LNCaP clone FGC (cell line): ENCODE measurements at places on chromosomes 4 and X.

GRCh38 chrX:16113978-16114565, 9.3 kb upstream of the GRPR start:
- no peak for DNase-seq

DNA sequence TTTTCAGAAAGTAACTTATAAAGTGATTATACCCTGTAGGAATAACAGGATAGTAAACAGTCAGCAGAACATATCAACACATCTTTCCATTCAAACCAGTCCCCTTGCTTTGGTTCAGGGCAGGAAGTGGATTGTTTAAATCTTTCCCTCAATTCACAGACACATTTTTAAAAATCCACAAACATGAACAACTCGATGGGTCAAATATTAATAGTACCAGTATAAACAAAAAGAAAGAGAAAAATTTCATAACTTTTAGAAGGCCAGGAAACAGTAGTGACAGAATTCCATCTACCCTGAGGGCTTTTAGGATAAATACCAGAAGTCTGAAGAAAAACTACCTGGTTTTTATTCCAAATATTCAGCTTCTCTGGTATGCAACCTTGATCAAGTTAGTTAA, 1072.8 kb upstream of the PABPC4L start:
- no peak for DNase-seq

GRCh38 chrX:154592505-154592904, 7.6 kb downstream of the CTAG1A start:
- DNase-seq = no peak

GRCh38 chr4:76570141-76570973, 135.3 kb downstream of the SHROOM3 start:
- peak; percentile 46 for DNase-seq

DNA sequence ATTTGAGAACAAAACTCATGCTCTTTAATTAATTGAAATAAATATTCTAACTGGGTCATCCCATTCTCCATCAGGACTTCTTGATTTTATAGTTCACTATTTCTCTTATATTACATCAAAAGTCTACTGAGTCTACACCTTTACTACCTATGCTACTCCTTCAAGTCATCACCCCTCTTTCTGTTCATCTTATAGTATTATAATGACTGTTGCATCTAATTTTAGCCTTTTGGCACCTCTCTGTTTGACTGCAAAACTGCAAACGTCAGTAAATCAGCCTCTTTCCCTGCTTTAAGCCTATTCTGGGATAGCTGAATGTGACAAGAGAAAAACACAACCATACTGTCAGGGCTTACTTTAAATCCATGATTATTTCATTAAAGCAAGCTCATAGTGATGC, 639.1 kb downstream of the GABRG1 start:
- no peak for DNase-seq

- no peak for DNase-seq
Observed at GRCh38 chr4:1074077-1074476, 39.3 kb downstream of the RNF212 start.
